Panc1 (cell line): ENCODE measurements at places on chromosomes 13 and 19. TPM values are rescaled to one million over a fixed set of nuclear protein-coding genes. Genes with fewer than 3 reads are reported as not detected.

DNA sequence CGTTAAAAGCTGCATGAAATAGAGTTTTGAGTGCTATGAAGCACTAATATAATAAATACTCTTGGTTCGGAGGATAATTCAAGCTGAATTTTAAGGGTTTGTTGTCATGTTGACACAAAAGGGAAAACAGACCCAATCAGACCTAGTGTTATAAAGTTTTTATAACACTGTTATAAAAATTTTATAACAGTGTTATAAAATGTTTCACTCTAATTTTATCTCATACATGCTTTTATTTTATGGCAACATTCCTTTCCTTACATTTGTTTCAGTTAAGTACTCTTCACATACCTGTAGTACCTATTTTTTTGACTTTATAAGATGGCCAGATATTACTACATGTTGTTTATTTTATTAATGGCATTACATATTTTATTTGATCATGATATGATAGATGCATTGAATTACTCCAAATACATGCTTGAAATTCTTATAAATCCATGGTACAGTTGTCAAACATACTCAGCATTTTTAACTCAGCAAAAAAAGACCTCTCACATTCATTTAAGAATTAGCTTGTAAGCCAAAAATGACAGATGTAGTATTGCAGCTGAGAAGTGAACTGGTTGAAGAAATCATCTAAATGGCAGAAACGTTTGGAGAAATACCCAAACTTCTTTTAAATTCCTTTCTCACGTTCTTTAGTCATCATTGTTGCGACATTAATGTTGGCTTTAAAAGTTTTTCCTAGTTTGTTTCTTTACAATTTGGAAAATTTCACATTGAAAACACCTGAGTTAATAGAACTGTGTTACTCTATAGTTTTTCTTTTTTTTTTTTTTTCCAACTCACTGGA is 104.5 kb downstream of the PIBF1 start:
- DNase-seq, result no peak

- DNase-seq, result no peak
Measured at GRCh38 chr13:43081866-43082265, 58.5 kb downstream of the DNAJC15 start.

DNA sequence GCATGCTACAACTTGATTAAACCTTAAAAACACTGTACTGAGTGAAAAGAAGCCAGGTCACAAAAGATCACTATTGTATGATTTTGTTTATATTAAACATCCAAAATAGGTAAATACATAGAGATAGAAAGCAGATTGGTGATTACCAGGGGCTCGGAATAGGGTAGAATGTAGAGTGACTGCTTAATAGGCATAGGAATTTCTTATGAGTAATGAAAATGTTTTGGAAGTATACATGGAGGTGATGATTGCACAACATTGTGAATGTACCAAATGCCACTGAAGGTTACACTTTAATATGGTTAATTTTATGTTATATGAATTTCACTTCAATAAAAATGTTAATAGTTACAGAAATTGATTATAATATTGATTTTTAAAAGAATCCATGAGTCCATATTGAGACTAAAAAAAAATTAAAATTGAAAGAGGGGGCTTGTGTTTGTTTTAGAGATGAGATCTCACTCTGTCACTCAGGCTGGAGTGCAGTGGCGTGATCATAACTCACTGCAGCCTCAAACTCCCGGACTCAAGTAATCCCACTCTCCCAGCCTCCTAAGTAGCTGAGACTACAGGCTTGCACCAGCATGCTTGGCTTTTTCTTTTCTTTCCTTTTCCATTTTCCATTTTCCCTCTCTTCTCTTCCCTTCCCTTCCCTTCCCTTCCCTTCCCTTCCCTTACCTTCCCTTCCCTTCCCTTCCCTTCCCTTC is 85.1 kb downstream of the FNDC3A start:
- no peak for DNase-seq

DNA sequence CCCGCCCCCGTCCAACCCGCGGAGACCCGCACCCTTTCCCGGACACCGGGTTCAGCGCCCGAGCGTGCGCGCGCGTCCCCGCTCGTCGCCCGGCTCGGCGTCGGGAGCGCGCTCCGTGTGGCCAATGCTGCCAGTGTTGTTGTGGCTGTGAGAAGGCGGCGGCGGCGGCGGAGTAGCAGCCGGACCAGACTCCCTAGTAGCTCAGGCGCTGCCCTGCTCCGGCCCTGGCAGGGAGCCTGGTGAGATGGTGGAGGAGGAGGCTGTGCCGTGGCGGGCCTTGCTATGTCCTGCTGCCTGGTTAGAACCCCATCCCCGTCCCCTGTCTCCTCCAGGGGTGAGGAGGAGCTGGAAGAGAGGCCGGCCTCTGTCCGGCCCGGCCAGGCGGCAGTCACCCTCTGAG is 553.2 kb downstream of the TUBA3C start:
- DNase-seq, result no peak

DNA sequence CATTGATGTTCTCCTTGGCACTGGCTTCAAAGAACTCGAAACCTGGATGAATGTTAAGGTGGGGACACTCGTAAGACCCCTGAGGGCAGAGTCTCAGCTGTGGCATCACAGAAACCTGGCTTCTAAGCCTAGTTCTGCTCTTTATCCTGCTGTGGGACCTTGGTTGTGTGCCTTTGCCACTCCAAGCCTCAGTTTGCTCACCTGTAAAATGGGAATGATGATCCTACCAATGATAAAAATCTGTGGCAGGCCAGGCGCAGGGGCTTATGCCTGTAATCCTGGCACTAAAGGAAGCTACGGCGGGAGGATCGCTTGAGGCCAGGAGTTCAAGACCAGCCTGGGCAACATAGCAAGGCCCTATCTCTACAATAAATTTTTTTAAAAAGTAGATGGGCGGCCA is 13.9 kb downstream of the RAB3D start:
- no peak for DNase-seq

GRCh38 chr13:80047406-80047805 is 293.5 kb downstream of the SPRY2 start:
- no peak for DNase-seq

DNA sequence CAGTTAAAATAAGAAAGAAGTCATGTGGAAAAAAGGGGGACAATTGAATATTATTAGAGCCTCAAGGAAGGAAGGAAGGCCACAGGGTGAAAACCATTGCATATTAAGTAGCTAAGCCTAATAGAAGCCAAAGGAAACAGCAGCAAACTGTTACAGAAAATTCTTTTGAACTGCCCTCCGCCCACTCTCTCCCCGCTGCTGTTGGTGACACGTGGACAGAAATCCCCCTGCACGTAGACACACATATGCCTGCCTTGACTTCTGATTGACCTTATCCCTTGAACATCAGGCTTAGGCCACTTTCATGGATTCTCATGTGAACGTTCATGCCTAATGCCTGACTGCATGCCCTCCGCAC is 229.1 kb downstream of the KCNRG start:
- no peak for DNase-seq

DNA sequence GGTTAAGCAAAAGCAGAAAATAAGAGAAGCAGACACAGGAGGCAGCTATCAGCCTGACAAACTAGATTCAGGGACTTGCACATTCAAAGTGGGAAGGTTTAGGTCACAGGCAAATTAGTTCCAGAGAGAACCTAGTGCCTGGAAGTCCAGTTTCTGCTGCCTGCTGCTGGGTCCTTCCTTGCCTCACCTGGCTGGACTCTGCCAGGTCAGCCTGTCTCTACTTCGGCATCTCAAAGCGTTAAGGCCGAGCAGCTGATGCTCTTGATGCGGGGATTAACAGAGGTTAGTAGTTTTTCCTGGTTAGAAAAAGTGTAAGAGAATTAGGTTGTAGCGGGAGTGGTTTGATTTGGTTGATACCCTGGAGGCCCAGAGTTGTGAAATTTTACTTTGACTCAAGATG is 52.0 kb downstream of the KLF5 start:
- DNase-seq, result no peak

DNA sequence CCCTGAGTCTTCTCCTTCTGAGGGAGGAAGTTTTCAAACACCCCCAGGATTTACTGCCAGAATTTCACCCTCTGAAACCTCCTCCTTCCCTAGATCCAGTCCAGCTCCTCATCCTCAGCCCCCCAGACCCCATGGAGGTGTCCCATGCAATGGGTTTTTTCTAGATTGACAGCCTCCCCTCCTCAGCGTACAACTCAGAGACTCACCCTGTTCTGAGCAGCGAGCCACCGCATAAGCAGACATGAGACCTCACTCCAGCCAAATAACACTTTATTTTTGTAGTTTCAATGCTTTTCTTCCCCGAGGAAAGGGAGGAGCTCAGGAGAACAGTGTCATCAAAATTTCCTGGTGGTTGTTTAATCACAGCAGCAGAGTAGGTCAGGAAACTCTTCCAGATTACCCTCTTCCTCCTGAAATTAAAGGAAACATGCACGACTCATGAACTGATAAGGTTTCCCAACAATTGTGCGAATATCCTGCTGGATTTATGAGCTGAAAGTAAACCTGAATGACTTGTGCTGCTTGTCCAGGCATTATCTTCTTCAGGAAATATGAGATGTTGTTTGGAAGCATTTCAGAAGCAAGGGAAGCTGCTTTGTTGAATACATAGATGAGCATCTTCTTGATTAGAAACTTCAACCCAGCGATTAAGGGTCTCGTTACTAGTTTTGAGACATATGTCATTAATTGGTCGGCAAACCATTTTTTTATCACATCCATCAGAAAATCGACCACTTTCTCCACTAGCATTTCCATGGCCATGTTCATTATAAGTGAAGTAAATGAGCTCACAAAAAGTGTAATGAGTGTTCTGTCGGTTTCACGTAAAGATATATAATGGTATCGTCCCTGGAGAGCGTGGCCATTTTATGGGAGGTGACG is 36.2 kb downstream of the ERICH4 start:
- no peak for DNase-seq

- no peak for DNase-seq
Measured at GRCh38 chr19:8335343-8336071, 7.6 kb downstream of the KANK3 start.

- no peak for DNase-seq
Measured at GRCh38 chr19:7287722-7288121, 6.5 kb downstream of the INSR start.

GRCh38 chr19:1880611-1881392 is 4.5 kb downstream of the ABHD17A start:
- no peak for DNase-seq

DNA sequence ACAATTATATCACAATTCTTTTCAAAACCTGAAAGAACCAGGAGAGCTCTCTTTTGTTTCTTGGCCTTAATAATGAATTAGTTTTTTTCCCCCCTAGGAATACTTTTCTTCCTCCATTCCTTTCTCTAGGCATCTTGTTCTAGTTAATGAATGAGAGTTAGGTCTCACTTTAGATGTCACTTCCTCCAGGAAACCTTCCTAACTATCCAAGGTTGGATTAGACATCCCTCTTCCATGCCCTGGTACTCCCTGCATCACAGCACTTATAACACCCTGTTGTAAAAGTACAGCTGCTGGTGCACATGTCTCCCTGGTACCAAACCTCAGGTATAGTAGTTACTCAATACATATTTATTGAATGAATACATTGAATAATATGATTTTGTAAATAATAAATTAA is 21.2 kb upstream of the DGKH start:
- DNase-seq, result no peak

GRCh38 chr13:40185414-40185813 is 481.0 kb downstream of the FOXO1 start:
- DNase-seq, result no peak

DNA sequence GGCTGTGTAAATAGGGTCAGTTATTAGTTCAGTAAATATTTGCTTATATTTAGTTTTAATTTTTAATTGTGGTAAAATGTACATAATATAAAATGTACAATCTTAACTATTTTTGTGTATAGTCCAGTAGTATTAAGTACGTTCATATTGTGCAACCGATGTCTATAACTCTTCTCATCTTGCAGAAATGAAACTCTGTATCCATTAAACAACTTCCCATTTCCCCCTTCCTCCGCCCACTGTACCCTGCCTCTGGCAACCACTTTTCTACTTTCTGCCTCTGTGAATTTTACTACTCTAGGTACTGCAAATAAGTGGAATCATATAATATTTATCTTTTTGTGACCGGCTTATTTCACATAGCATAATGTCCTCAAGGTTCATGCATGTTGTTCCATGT is 24.4 kb downstream of the UBAC2 start:
- DNase-seq, result no peak

The FIZ1 gene
- total RNA-seq, result 28.5 TPM

The KANK2 gene
- 121 TPM for total RNA-seq

The LCP1 gene
- 1.5 TPM for total RNA-seq

The STAP2 gene
- 10.0 TPM for total RNA-seq

The IL17D gene
- 0.46 TPM for total RNA-seq

The CEBPA gene
- 1.6 TPM for total RNA-seq

The FLT1 gene
- total RNA-seq, result 0.15 TPM

The CXCL17 gene
- not detected for total RNA-seq

The GPR18 gene
- not detected for total RNA-seq
